Activated CD4-positive, alpha-beta memory T cell treated with anti-CD3 and anti-CD28 coated beads for 36 hours (primary cell): ENCODE measurements at places on chromosomes 4 and X.

DNA sequence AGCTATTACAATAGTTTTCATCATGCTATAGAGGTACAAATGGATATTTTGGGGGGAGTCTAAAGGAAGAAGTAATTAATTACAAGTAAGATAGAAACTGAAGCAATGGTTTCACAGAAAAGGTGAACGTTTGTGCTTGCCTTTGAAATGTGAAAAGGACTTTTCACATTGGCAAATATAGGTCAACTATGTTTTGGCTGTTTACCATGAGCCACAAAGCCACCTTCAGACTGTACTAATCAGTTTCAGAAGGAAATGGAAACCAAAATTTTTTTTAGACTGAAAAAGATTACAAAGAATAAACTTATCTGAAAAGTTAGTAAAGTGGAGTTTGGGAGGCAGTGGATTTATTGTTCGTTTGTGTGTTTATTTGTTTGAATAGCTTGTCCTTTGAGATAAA, 32.1 kb downstream of the SYTL5 start:
- DNase-seq = no peak

- no peak for DNase-seq
Observed at GRCh38 chrX:14616301-14616700, 87.0 kb downstream of the GLRA2 start.

- DNase-seq = no peak
Observed at GRCh38 chr4:76430519-76431388, 4.3 kb upstream of the SHROOM3 start.

- no peak for DNase-seq
Observed at GRCh38 chr4:26493461-26493860, 3.2 kb upstream of the CCKAR start.

- DNase-seq = no peak
Observed at GRCh38 chrX:68579810-68580209, 67.7 kb upstream of the STARD8 start.

- no peak for DNase-seq
Observed at GRCh38 chr4:140955641-140956040, 177.6 kb downstream of the RNF150 start.

DNA sequence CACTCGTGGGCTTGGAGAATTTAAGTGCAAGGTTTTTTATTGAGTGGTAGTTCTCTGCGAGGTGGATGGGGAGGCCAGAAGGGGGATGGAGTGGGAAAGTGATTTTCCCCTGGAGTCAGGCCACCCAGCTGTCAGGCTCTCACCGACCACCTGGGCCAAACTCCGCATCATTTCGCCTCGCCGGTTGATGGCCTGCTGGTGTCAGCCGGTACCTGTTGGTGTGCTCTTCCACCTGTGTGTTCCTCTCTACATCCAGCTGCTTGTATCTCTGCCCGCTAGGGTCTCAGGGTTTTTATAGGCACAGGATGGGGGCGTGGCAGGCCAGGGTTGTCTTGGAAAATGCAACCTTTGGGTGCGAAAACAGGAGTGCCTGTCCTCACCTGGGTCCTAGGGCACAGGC, 200.9 kb downstream of the DACH2 start:
- DNase-seq = no peak

DNA sequence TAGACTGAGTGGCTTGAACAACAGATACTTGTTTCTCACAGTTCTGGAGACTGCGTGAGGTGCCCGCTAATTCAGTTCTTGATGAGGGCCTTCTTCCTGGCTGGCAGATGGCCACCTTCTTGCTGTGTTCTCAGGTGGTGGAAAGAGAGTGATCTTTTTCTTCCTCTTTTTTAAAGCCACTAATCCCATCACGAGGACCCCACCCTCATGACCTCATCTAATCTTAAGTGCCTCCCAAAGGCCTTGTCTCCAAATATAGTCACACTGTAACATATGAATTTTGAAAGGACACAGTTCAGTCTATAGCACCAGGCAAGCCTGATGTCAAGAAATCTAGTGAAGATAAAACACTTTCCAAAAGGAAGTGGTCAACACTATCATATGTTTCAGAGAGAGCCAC, 12.4 kb downstream of the VAMP7 start:
- DNase-seq = no peak

DNA sequence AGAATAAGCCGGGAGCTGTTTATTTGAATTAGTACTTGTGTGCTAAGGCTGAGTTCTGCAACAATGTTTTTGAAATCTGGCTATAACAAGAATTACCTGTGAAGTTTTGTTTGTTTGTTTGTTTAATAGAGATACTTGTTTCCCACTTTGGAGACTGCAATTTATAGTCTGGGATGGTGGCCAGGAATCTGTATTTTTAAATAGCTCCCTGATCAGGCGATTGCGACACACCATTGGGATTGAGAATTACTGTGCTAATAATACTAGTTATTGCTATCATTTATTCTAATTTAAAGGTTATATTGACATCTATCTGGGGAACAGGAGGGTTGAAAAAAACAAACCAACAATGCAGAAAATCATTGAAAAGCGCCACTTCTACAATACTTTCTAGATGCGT, 951.6 kb upstream of the TENM3 start:
- DNase-seq = no peak

DNA sequence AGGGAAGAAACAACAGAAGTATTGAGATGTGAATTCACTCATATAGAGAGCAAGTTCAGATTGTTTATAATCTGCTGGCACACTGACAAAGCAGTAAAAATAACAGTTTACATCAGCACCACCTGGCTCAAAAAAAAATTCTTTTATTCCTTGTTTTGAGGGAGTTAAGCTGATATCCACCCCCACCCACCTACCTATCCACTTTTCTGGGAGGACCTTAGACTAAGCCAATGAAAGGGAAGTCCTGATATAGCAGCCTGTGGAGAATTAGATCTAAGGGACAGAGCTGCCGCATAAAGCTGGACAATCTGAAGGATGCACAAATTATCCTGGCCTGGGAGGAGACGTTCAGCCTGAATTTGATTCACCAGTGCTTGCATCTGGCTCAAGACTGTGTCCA, 264.5 kb downstream of the RCHY1 start:
- DNase-seq = no peak

GRCh38 chr4:139838811-139839210, 173.2 kb downstream of the MGST2 start:
- DNase-seq = no peak

DNA sequence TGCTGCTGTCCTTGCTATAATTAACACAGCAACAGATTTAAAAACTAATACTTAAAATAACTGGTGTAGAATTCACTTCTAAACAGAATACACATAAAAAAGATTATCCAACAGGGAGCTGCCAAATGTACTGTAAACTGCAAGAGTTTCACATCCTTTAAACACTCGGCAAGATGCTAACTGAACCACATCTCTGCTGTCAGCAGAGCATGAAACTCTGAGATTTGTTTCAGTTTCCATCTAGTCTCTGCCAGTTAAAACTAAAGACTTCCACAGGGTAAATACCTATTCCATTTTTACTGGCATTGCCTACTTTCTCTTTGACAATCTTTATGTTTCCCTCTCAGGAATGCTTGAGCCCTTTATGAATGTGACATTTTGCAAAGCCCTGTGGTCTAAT, 127.7 kb downstream of the SLC7A11 start:
- DNase-seq = no peak

DNA sequence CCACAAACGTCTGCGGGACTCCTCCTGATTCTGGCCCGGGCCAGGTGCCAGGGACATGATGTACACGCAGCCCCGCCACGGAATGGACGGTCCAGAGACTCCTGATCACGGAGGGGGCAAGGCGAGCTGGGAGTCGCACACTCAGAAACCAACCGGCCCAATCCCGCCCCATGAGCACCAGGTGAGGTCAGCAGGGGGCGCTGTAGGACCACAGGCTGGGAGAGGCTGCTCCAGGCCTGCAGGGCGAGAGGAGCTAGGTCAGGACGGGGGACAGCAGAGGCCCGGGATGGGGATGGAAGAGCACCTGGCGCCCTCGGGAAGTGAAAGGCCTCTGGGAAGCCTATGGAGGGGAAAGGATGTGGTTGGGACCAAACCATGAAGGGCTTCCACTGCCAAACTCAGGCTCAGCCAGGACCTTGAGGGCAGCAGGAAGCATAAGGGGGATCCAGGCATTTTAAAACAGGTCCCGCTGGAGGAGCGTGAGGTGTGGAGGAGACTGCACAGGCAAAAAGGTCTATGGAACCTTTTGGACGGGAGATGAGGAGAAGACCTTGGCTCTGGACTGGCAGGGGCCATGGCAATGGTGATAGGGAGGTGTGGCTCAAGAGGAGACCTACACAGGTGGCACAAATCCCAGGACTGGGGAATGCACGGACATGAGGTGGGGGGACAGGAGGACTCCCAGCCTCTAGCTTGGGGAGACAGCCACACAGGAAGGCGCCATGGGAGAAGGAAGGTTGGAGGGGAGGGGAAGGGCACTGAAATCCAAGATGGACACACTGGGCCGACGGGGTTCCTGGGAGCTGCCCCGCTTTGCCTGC, 79.2 kb downstream of the MTMR1 start:
- DNase-seq = peak; percentile 81

DNA sequence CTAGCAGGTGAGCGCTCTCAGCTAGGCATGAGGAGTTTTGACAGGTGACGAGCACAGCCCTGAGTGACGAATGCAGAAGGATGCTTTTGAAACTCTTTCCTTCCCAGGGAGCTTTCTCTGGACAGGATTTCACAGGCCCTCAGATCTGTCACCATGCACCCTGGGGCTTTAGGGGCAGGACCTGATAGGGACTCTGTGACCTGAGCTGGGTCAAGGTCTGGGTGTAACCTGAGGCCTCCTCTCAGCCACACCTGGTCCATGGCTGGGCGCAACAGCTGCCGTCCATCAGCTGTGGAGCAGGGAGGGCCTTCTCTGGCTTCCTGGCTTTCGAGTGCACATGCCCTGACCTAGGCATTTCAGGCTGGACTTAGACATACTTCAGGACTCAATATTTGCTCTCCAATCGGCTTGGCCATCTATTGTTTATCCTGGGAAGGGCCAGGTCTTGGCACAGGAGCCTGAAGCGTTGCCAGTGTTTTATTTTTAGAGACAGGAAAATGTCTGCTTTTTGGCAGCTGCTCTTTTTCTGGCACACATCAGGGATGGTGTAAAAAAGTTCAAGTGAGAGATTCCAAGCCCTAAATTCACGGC, 56.4 kb downstream of the C4orf51 start:
- no peak for DNase-seq

GRCh38 chr4:107823870-107824349, 822 bp upstream of the SGMS2 start:
- DNase-seq = no peak

DNA sequence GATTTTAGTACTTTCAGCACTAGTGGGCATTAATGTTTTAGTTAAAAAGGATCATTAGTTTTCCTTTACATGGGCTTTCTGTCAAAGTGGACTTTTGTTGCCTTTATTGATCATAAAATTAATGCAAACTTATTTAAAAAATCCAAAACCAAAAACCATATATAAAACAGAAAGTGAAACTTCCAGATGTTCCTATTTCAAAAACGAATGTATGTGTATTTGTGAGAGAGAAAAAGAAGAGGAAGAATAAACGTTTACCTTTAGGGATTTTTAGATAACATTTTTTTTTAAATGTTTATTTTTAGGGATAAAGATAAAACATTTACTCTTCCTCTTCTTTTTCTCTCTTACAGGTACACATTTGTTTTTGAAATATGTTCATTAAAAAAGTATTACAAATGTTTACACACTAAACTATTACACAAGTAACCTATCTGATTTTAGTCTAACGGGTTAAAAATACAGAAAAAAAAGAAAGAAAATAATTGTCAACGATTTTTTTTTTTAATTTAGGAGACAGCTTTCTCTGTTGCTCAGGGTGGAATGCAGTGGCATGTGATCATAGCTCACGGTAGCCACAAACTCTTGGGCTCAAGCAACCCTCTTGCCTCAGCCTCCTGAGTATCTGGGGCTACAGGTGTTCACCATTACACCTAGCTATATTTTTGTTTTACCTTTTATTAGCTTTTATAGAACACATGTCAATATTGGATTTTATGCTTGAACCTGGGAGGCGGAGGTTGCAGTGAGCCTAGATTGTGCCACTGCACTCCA, 16.8 kb upstream of the COX18 start:
- DNase-seq = no peak

DNA sequence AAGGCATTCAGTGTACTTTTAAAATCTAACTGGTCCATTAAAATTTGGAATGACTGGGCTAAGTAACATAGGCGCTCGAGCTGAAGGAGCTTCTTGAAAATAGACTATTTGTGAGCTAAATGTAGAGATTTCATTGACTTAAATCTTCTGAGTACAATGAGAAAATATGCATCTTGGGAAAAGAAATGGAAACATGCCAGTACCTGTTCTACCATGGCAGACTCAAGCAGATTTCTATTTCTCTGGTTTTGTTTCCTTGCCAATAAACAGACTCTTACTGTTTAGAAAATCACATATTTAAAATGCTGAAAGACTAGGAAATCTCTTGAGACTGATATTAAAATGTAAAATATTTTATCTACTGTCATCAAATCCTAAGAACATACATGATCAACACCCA, 678.1 kb downstream of the FAT4 start:
- no peak for DNase-seq

GRCh38 chr4:27684610-27685011, 824.0 kb downstream of the STIM2 start:
- DNase-seq = peak; percentile 19

GRCh38 chr4:107618656-107619055, 101.4 kb downstream of the PAPSS1 start:
- DNase-seq = no peak

- DNase-seq = no peak
Observed at GRCh38 chr4:63678358-63678931, 730.8 kb downstream of the TECRL start.

DNA sequence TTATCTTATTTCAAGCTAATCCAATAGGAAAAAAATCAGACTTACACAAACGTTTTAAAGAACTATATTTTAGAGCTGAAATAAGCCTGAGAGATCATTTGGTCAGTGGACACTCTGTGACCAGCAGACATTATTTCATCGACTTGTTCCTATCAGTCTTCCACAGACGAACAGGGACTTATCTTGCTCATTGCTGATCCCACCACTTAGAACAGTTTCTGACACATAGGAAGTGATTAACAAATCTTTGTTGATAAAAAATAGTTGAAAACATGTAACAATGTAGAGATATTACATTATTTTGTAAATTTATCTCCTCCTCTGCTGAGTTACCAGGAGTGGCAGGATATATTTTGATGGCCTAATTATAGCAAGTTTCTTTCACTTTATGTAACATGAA, 65.8 kb downstream of the TAPT1 start:
- DNase-seq = no peak

DNA sequence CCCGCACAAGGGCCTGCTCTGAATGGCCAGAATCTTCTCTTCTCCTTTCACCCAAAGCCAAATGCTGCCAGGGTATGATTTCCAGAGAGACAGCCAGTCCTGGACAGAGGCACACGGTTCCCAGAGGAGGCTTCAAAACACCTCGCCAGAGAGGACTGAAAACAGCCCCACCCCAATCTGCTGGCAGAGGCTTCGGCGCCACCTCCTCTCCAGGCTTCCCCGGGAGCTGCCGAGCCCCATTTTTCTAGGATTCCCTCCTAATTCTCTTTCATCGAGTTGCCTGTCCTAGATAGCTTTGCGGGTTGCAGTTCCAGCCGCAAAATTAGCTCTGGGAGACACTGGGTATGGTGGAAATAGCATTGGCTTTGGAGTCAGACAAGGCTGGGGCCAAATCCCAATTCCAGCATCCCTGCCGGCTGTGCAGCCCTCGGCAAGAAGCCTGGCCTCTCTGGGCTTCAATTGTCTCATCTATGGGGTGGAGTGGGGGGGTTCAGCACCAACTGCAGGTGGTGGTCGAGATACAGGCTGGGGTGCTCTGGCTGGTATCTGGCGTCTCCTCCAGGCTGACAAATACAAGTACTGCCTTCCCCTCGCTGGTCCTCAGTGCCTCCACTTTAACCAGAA, 22.6 kb downstream of the PPP2R2C start:
- DNase-seq = no peak

GRCh38 chr4:3516836-3517730, 15.1 kb downstream of the LRPAP1 start:
- DNase-seq = no peak

- DNase-seq = no peak
Observed at GRCh38 chrX:68403038-68403437, 30.3 kb downstream of the OPHN1 start.
